ENCODE measurements at places on chromosomes 1 and 21. TPM values are rescaled to one million over a fixed set of nuclear protein-coding genes. Genes with fewer than 3 reads are reported as not detected.

Gene C1orf87
- polyA plus RNA-seq, result 0.21 TPM

Gene RPTN
- polyA plus RNA-seq, result not detected

Gene MR1
- polyA plus RNA-seq, result 0.18 TPM

Gene ARHGEF10L
- 12.1 TPM for polyA plus RNA-seq

Gene RGS1
- polyA plus RNA-seq, result not detected

Gene TIE1
- polyA plus RNA-seq, result 0.37 TPM

Gene SGIP1
- polyA plus RNA-seq, result 6.1 TPM

Gene IFT25
- polyA plus RNA-seq, result 109 TPM

Gene S1PR1
- polyA plus RNA-seq, result 2.6 TPM

Gene UCHL5
- polyA plus RNA-seq, result 60.2 TPM

Gene FCGR2B
- not detected for polyA plus RNA-seq

Gene ERRFI1
- polyA plus RNA-seq, result 19.7 TPM

DNA sequence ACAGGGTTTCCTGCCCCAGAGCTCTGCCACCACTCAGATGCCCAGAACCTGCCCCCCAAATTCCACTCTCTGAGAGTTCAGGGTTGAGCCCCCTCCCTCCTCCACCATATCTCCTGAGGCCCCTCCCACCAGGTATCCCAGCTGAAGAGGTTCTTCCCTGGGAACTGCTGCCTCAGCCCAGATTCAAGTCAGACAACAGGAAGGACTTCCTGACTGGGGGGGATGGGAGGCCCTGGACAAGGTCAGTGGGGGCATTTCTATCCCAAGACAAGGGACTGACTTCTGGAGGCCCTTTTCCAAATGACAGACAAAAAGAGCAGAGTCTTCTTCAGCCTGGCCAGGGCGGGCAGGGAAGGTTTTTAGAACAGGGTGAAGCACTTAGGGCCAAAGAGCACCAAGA is 24.1 kb upstream of the TENT5B start:
- DNase-seq, result no peak

DNA sequence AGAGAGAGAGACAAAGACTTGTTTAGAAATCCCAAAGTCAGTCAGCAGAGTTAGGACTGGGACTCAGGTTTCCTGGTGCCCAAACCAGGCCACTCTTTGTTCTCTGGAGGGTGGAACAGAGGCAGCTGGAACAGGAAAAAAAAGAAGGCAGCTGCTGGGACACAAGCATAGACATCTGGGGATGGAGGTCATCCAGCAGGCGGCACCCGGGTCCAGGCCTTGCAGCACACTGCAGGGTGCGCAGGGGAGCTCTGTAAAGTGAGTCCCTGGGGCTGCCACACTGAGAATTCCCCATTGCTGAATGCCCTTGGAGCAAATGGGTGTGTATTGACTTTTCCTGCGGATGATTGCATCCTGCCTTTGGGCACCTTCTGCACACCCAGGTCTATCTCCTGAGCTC is 222.9 kb upstream of the CSF3R start:
- no peak for DNase-seq

DNA sequence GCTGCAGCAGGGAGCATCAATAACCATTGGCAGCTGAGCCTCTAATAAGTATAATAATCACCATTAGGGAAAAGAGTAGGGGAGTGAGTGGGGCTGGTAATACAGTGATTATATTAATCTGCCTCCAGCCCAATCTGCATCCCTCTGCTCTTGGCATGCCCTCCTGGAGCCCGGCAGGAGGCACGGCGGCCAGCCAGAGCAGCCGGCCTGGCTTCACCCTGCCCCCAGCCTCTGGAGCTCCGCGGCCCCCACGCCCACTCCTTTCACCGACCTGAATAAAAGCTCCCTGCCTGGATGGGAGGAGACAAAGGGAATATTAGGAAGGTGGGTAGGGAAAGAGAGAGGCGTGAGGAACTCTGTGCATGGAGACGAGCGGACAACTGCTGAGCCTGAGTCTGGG is 28.3 kb downstream of the OPTC start:
- no peak for DNase-seq

- peak; percentile 87 for DNase-seq
These were observed 146.0 kb upstream of the KIAA0040 start for GRCh38 chr1:175338387-175339135.

- DNase-seq, result no peak
These were observed 15.8 kb upstream of the RGS13 start for GRCh38 chr1:192620071-192620635.

- peak; percentile 54 for DNase-seq
These were observed 478 bp downstream of the RIT1 start for GRCh38 chr1:155910621-155911121.

DNA sequence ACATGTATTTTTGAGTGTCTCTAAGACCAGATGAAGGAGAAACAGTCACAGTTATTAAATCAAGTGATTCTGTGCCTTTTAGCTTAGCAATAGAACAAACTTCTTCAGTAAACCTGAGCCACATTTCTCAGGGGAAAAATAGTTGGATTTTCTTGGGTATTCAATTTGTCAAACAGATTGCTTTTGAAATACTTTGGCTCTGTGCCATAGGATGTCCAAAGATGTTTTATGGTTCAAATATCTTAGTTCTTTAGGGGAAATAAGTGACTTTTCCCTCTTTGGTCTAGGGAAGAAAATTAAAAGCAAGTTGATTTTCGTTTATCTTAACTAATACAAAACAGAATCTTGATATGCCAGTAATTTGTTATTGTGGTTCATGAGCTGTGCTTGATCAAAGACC is 125.9 kb downstream of the ATP5PO start:
- no peak for DNase-seq

DNA sequence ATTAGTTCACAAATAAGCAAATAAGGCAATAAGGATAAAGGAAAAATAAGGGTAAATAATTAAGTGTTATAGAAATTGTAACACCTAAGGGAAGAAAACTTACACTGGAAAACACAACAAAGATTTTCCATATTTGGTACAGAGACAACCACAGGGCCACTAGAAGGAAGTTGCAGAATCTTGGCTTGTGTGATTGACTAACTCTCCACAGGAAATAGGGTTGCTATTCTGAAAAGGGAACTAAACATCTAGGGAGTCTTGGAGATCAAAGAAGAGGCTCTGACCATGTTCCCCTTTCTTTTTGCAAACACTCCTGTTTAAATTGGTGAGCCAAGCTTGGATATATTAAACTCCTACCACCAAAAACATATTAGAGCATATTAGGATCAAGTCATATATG is 59.1 kb downstream of the APCS start:
- DNase-seq, result no peak

DNA sequence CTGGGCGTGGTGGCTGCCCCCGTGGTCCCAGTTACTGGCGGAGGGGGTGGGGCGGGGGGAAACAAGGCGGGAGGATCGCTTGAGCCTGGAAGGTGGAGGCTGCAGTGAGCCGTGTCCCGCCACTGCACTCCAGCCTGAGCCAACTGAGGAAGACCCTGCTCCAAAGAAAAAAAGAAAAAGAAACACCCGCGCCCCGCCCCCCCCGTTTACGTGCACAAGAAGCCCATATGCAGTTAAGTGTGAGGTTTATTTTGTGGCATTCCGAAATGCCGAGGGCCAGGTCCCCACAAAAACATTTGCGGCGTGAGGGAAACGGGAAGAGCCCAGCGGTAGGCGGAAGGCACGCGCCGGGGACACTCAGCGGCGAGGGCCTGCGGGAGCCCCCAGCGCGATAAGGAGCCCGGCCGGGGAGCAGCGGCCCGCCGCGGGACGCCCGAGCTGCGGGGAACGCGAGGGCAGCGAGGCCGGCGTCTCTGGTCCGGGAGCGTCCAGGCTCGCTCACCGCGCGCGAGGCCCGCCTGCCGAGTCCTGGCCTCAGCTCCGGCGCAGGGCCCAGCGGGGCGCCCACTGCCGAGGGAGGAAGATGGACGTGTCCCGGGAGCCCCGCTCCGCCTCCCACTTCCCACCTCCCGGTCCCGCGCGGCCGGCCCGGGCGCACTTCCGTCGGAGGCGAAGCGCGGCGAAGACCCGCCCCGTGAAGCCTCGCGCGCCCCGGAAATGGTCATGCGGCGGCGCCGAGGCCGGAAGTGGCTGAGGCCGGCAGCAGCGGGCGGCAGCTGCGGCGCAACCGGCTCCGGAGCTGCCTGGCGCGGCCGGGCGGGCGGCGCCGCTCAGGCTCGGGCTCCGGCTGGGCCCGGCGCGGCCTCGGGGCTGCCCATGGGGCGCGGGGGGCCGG is at the start of gene TRAPPC10:
TRAPPC10 (plus strand) TSS at position 731 of the 895 bp plus-strand sequence. CDS start 185 bp downstream, outside the sequence.
- DNase-seq, result peak; percentile 88

DNA sequence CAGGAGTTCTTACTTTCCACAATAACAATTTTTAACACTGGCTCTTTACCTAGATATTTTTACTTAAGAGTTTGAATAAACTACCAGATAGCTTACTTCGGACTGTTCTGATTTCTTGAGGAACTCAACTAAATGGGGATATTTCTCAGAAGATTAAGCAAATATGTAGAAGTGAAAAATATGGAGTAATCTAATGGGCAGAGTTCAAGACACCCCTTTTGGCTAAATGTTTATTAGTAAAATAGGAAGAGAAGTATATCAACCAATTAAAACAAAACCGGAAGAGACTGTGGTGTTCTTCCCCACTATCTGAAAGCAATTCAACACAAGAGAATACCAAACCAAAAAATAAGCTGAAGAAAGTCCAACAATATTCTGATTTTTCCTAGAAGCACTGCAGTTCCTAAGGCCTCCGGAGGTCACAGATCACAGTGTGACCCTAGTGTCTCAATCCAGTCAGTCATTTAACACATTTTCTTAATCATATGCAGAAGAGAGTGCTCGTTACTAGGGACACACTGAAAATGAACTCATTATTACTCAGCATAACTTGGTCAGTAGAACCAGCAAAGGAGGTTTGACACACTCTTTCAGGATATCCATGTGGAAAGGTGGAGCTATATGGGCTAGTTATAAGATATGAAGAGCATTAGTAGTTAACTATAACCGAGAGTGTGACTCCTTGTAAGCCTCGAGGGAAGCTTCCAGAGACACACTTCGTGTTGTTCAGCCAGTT is 5.2 kb downstream of the SIPA1L2 start:
- DNase-seq, result no peak

DNA sequence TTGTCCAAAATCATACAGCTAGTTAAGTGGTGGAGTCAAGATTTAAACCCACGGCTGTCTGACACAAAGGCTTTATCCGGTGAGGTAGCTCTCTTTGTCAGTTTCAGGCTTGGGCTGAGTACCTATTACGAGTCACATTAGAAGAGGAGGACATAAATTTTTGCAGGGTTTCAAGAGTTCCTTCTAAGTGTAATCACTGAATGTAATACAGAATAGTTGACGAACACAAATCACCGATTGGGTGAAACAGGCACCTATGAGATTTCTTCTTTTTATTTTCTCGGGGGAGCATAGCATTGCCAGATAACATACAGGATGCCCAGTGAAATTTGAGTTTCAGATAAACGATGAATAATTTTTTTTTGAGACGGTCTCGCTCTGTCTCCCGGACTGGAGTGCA is 847 bp downstream of the PSMD4 start:
- no peak for DNase-seq

GRCh38 chr1:53413175-53414001 is 45.8 kb upstream of the DMRTB1 start:
- no peak for DNase-seq

GRCh38 chr21:19998453-19998852 is 999.8 kb upstream of the NCAM2 start:
- DNase-seq, result no peak

DNA sequence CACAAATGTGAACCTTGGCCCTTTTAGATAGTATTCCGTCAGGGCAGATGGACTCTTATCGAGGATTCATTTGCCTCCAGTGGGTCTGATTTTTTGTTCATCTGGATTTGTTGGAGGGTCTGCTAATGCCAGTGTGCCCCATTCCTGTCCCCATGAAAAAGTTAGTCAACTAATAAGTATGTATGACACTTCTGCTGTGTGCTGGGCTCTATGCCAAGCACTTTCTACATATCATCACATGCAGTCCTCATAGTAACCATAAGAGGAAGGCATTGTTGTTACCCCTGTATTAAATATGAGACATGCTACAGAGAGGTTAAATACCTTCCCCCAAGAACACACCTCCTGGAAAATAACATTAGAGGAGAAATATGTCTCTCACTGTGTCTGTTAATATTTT is 46.6 kb upstream of the MAB21L3 start:
- no peak for DNase-seq

GRCh38 chr1:41568204-41568603 is 83.7 kb upstream of the EDN2 start:
- DNase-seq, result no peak

- DNase-seq, result no peak
These were observed 6.2 kb downstream of the HNRNPR start for GRCh38 chr1:23337869-23338268.

GRCh38 chr1:164683235-164683634 is 124.3 kb downstream of the PBX1 start:
- no peak for DNase-seq

GRCh38 chr1:176338877-176339276 is 124.1 kb upstream of the PAPPA2 start:
- DNase-seq, result no peak

DNA sequence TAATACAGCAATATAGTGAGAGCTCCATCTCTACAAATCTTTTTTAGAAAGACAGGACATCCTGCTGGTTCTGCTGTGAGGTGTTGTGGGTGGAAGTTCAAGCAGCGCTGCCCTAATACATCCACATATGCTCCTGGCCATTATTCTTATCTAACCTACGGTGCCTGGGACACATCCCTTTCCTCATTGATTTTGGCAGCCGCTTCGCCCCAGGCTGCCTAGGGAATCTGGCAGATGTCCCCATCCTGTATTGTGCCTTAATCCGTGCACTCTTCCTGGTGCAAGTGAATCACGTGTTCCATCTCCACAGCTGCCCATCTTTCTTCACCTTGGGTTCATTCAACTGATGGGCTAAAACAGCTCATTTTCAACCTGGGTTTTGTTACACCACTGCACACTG is 3.1 kb upstream of the UBE2G2 start:
- DNase-seq, result no peak

DNA sequence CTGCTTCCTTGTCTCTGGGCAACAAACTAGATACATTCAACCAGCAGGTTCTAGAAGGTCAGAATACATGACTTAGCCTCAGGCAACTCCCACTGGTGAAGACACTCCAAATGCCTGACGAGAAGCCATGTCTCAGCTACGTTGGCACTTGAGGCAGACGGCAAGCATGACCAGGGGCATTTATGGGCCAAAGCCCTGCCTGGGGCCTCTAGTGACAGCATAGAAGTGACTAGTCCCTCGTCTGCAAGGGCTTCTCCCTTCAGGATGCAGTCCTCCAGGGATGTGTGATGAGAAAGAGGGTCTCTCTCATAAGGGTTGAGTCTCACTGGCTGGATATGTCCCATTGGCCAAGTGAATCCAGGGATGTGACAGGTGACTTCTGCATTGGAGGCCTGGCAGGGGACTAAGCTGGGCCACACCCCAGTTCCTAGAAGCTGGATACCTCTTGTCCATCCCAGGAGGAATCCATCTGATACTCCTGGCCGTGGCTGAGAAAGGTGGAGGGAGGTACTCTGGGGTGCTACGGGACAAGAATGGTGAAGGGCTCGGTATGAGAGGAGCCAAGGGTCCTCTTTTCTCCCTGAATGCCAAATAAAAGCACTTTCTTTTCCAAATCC is 148.6 kb upstream of the HMGB4 start:
- no peak for DNase-seq

GRCh38 chr1:227547310-227548118 is 15.8 kb upstream of the ZNF678 start:
- no peak for DNase-seq

Data from GM23338 (cell line).